ENCODE measurements at places on chromosomes 6 and 20.

GRCh38 chr6:63493557-63493956, 78.7 kb upstream of the LOC128125822 start:
- no peak for DNase-seq

DNA sequence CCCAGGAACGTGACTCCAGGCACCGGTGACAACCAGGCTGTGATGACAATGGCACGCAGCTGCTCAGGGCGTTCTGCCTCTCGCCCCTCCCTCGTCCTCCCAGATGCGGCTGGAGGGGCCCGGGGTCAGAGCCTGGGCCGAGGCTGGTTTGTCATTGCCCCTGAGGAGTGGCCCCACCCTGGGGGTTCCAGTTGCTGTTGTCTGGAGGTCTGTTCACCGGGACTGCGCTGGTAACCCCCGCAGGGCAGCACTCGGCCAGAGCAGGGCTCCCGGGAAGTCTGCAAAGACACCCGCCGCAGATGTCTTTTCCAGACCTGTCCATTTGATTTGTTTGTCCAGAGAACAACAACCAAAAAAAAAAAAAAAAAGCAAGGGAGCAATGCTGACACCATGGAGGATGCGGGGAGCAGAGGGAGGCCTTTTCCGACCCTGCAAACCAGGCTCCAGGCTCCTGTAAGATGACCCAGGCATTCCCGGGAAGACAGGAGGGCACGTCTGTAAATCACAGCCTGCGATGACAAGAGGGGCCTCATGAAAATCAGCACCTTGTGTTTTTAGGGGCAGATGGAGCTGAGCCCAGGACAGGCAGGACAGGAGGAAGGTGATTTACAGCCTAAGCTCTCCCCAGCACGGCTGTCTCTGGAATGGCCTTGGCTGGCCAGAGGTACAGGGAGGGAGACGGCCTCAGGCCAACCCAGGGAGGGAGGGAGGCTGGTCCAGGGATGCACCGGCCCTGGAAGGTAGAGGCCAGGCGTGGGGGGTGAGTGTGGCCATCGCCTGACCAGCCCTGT, 189.3 kb downstream of the ERMARD start:
- no peak for DNase-seq

GRCh38 chr20:16708602-16709001, 21.2 kb upstream of the SNRPB2 start:
- no peak for DNase-seq

GRCh38 chr6:4728926-4729325, 47.3 kb upstream of the CDYL start:
- no peak for DNase-seq

DNA sequence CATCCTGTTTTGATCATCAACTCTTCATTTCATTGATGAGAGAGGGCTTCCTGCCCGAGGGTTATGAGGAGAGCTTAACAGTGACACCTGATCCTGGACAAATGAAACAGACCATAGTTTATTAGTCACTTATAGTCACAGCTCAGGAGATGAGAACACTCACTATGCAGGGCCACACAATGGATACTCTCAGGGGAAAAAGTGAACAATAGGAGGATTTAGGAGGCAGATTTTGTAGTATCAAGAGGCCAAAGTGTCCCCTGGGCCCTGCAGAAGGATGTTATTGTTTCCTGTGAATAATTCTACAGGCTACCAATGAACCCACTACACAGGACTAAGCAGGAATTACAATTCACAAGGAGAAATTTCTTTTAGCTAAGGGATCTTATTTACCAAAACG, 772.8 kb upstream of the MAN1A1 start:
- no peak for DNase-seq

GRCh38 chr6:101393829-101394251, 332 bp downstream of the GRIK2 start:
- no peak for DNase-seq

DNA sequence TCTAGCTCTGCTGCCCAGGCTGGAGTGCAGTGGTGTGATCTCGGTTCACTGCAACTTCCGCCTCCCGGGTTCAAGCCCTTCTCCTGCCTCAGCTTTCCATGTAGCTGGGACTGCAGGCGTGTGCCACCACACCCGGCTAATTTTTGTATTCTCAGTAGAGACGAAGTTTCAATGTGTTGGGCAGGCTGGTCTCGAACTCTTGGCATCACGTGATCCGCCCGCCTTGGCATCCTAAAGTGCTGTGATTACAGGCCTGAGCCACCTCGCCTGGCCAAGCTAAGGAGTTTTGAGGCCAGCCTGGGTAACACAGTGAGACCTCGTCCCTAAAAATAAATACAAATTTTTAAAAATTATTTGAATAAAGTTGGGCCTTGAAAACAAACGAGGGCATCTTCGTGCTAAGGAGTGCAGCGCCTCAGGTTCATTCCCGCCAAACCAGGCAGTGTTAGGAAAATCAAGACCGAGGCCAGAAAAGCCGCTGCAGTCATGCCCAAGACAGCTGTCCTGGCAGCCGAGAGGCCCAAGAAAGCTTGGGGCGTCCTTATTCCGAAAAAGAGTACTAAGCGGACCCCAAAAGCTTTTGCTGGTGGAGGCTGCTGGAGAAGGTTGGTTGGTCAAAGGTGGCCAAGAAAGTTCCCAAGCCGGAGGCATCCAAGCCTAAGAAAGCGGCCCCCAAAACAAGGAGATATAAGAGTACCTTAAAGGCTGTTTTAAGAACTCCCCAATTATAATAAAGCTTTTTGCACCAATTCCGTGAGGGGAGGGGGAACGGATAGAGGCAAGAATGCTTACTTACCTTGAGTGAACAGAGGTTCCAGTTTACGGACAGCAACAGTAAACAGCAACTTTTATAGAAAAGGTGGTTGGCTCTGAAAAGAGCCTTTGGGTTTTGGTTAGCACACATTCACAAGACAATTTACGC, 109.0 kb downstream of the HFE start:
- DNase-seq, result no peak

- no peak for DNase-seq
Observed at GRCh38 chr20:51425347-51426106, 117.0 kb downstream of the NFATC2 start.

- no peak for DNase-seq
Observed at GRCh38 chr6:88983532-88983931, 20.1 kb upstream of the RNGTT start.

DNA sequence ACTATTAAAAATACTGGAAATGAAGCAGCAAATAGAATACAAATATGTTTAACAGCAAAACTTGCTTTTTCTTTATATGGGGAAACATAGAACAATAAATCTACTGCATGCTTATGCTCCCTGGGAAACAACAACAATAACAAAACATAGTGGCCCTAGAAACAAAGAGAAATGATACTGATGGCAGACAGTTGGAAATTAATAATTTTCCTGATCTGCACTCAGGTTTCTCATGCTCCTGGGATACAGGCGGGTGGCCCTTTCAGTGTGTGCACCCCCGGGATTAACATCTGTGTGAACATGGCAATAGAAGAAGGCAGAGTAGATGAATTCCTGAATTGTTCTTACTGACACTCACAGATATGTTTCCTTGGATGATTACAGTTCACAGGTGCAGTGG, 209.2 kb upstream of the TBX18 start:
- no peak for DNase-seq

DNA sequence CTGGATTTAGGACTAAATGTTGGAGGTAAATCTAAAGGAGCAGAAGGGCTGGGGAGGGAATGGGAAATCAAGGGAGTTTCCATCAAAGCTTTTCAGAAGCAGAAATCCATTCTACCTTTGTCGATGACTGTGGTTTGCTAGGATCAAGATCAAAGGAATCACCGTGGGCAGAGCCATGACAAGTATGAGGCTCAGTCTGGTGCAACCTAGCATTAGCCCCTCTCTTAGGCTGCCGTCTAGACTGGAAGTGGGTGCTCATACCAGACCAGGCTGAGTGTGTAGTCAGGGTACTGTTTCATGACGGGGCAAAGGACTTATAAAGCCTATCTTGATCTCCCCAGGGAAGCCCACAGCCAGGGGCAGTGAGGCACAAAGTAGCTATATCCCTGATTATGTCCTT, 120.5 kb downstream of the BMP2 start:
- DNase-seq, result no peak

DNA sequence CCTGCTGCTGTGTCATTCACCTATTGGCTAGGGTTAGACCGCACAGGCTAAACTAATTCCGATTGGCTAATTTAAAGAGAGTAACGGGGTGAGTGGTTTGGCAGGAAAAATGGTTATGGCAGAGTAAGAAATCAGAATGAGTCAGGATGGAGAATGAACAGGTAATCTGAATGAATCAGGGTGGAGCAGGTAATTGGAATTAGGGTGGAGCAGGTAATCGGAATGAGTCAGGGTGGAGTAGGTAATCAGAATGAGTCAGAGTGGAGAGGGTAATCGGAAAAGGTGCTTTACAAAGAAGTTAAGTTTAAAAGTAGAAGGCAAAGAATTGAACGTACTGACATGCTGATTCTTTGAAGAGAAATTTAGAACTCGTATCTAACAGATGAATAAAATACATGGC, 11.7 kb downstream of the SLC35A1 start:
- no peak for DNase-seq

GRCh38 chr20:2986466-2986865, 57.0 kb upstream of the GNRH2 start:
- DNase-seq, result no peak

- no peak for DNase-seq
Observed at GRCh38 chr6:169320013-169320412, 66.4 kb upstream of the THBS2 start.

DNA sequence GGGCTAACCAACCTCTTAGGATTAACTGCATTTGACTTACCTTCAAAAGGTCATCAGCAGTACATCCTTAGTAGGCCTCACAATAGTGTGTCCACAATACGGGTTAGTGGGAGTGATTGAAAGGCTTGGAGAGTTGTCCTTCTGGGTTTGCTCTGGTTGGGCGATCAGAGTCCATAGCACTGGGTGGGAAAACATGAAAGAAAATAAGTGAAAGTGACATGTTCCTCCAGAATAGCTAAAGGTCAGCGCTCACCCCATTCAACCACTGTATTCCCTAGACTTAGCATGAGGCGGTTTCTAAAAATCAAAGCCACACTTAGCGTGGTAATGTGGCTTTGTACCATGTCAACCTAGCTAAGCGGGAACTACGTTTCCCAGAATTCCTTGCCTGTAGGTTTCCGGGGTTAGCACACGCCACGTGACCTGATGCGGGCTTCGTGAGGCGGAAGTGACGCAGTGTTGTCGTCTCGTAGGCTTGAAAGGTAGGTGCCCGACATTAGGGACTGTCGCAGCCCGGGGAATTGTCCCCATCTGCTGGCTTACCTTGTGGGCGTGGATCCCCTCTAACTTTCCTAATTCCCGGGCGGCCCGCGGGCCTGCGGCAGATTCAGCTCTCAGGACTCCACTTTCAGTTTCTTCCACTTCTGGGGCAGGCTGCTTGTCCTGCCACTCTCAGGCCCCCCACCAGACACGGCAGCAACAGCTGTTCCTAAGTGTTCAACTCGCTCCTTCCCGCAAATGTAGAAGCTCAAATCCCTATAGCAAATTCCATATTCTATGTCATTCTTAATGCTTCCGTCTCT, 19.8 kb upstream of the SCP2D1 start:
- peak; percentile 76 for DNase-seq

DNA sequence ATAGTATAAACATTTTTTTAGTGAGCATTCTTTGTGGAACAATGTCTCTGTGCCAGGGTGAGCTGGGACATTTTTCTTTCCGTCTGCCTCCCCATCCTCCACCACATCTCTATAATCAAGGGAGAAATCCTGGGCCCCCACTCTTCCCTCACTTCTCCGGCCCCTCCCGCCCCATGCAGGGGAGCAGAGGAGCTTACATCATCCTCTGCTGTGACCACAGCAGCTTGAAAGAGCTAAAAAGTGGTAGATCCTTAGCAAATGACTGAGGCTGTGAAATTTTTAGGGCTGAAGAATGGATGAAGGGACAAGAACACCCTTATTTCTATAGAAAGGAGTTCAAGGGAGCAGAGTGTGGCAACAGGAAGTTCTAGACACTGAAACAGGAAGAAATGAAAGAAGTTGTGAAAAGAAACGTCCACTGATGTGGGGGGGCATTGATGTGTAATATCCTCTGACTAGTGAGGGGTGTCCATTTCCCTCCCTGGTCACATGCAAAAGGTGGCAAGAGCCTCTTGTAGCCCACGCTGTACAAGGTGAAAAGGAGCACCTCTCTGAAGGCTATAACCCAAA, 380.3 kb upstream of the JARID2 start:
- DNase-seq, result no peak

DNA sequence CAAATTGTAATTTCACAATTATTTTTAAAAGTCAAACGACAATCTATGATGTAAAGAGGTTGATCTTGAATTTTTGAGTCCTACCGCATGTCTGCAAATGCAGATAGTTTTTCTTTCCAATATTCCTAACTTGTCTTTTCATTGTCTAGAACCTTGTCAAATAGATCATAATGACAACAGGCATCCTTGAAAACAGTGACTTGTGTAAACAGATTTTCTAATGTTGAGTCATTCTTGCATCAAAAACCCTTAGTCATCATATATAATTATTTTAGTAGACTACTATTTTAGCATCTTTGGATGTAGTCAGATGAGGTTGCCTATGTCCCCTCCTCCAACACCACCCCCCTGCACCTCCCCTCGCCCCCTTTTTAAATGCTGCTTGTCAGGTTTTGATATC, 43.8 kb downstream of the BMP6 start:
- no peak for DNase-seq

DNA sequence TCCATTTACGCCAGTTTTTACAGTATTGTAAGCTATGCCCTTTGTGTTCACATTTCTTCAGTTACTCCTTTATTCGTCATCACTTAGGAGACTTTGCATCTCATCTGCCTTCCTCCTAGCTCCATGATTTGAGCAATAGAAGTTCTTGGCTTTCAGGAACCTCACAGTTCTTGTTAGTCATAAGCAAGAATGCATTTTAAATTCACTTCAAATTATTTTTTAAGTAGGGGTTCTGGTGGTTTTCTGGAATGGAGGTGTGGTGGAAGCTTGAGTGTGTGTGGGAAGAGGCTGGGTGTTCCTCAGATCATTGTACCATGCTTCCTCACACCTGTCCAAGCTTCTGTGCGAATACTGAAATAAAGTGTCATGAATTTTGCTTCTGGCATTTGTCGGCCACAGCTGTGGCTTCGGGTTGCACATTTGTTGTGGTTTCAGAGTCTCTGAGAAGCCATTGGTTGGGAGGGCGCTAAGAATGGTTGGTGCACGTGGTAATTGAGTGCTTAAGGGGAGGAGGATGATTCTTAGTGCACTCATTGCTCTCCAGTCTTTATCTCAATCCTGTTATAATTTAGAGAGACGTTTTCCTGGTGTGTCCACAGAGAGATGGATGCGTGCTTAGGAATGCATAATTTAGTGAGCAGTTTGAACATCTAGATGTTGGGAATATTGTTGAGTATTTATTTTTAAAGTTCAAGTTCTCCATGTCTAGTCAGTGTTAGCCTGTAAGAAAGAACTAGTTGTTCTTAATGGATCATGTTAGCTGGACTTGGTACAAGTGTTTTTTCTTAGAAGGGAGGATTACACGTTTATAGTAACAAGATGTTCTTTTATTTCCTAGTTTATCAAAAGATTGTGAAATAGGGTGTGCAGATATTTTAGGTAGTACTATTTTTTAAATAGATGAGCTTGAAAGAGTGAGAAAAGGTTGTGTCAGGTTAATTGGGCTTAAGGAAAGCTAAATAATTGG, 31.9 kb downstream of the FOXO3 start:
- DNase-seq, result no peak
